ENCODE measurements at places on chromosomes 4 and X. TPM values are rescaled to one million over a fixed set of nuclear protein-coding genes. Genes with fewer than 3 reads are reported as not detected.

DNA sequence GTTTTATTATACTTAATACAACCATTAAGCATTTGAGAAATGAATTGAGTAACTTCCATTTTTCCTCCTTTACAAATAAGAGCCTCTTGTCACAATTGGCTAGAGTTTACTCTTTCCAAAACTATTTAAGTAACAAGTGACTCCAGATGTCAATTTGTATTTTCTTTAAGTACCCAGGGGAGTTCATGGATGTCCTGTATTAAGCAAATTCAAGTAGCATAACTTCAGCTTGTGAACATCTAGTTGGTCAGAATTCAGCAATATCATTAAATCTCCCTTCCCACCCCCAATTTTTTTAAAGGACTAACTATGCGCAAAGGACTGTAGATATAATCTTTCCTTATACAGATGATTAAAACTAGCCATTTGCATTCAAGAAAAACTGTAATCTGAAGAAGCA is 1.4 kb upstream of the ADGRL3 start:
- DNase-seq: no peak

DCX gene
- total RNA-seq: not detected

PPEF2 gene
- 0.08 TPM for total RNA-seq

DNA sequence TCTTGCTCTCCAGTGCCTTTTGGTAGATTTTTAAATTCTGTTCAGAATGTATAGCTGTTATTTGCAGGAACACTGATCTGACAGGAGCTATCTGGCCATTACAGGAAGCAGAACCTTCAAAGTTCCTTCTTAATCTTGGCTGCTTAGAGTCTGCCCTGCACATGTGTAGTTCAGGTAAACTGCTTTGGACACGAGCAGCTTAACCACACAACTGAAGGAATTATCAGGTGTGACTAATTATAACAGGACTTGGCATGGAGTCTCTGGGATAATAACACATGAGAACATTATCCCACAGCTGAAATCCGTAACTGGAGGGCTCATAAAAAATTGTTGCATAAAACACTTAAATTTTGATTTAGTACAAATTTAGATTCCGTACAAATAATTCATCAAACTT is 11.6 kb upstream of the ING2 start:
- DNase-seq: no peak

IL9R gene
- total RNA-seq: 1.2 TPM

GRCh38 chrX:120125444-120125843 is 9.7 kb upstream of the RHOXF1 start:
- DNase-seq: no peak

GRCh38 chr4:124321364-124321763 is 391.2 kb downstream of the ANKRD50 start:
- no peak for DNase-seq

SLC26A1 gene
- total RNA-seq: 1.1 TPM

DNA sequence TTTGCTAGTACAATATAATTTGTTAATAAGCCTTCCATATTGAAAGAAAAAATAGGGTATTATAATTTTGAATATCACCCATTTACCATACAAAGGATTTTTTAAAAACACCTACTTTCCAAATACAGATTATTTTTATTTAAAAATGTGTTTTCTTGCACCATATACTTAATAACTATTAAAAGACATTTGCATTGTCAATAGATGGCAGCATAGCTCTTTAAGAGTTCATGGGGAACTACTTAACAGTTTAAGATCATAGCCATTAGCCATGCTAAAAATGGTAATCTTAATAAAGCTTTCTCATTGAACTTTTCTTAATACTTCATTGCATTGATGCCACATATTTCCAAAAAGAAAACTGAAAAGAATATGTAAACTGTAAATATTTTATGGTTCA is 1995.9 kb downstream of the C4orf33 start:
- DNase-seq: no peak

- no peak for DNase-seq
Measured at GRCh38 chrX:12700745-12701144, 90.5 kb upstream of the PRPS2 start.

LRPAP1 gene
- 79.4 TPM for total RNA-seq

DNA sequence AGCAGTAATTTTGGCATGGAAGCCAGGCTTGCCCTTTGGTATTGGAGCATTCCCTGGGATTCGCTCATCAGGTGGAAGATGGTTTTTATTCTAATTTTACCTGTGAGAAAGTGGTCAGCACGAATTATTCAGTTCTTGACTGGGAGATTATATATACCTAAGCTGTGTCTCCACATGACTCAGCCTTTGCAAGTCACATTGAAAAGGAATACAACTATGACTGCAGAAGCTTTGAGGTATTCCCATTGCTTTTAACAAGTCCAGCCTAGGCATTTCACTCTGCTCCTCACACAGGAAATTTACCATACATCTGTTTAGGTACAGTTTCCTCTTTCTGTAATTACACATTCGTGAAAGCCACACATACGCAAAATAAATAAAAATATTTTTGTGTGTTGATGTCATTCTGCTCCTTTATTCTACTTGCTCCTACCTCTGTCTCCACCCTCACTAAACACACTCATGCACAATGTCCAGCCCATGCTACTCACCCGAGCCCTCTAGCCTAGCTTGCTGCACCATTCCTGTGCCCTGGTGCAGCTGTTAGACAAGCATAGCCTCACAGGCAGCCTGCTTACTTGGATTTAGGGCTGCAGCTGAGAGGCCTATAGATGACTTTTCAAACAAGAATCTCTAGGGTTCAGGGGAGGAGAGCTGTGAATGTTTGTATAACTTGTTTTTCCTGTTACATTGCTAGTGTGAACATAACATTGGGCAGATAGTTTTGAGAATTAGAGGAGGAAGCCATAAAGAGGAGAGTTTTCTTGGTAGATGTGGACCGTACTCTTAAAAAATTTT is 504.4 kb upstream of the FAT1 start:
- DNase-seq: no peak

- DNase-seq: no peak
Measured at GRCh38 chr4:53713296-53713695, 122.0 kb upstream of the LNX1 start.
